ENCODE measurements at places on chromosomes 7 and 10.

GRCh38 chr10:61943674-61944378 is 42.3 kb downstream of the ARID5B start:
- no peak for DNase-seq

GRCh38 chr10:48762064-48763042 is 77.7 kb downstream of the WDFY4 start:
- no peak for DNase-seq

GRCh38 chr7:75995052-75995471 is 667 bp upstream of the TMEM120A start:
- no peak for DNase-seq

DNA sequence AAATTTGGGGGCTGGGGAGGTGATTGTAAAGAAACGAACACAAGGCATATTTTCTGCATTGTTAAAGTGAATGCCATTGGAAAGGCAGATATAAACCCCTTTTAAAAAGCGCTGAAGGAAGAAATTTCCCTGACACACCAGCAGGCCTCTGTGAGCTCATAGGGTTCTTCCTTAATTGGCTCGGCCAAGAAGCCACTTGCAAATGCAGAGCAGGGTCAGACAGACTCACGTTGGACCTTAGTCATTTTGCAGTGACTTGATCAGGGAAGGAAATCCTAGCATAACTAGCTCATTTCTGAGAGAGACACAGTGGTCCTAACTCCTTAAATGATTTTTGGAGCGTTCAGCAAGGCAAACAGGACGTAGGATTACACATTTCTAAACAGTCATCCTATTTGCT is 1461.4 kb downstream of the GATA3 start:
- DNase-seq: no peak

DNA sequence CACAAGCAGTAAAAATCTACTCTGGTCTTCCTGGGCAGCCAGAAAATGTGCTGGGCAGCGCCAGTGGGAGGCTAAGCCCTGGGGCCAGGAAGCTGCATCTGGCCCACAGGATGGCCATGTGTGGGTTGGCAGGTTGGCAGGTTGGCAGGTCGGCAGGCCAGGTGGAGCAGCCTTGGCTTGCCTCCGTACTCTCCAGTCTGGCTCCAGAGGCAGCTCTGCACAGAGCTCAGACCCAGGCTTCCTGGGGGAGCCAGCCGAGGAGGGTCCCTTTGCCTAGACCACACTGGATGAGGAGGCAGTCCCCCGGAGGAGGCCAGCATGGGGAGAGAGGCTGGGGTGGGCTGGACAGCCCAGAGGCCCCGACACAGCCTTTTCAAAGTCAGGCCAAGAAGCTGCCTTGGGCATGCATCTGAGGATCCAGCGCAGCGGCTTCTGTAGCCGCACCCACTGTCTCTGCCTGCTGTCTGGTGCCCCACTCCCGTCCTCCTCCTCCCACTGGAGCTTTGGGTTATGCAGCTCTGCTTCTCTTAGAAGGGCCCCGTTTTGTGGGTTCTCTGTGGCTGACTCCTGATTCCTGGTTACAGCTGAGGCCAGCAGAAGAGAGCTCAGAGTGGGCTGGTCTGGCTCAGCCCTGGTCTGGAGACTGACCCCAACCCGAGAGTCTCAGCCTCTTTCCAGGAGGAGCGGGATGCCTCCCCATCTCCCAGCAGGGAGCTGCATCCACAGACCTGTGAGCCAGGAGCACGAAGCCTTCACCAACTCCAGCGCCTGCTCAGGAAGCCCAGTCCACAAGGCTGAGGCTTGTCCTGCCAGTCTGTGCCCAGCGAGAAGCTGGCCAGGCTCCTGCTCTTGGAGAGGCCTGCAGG is 44.6 kb downstream of the CFAP46 start:
- DNase-seq: no peak
